ENCODE measurements at places on chromosomes 12 and 14.

- peak; percentile 89 for DNase-seq
Measured at GRCh38 chr14:73764406-73765280, 50.5 kb upstream of the PNMA1 start.

GRCh38 chr14:103749452-103749851 lies 33.8 kb downstream of the ZFYVE21 start:
- no peak for DNase-seq

DNA sequence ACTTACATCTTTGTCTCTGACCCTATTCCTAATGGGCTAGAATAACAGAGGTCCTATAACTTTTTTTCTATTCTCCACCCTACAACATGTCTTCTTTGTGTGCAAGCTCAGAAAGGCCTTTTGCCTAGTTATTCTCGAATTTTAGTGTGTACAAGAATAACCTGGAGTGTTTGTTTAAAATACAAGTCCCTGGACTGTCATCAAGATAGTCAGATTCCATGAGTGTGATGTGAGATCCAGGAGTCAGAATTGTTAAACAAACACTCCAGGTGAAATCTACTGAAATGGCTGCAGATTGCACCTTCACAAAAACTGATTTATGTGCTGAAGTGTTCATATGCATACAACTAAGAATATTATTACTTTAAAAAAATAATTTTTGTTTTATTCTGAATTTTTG lies 114.4 kb upstream of the DIO2 start:
- DNase-seq, result no peak

- no peak for DNase-seq
Measured at GRCh38 chr12:113088037-113088436, 31.5 kb downstream of the DTX1 start.

GRCh38 chr14:76742966-76743365 lies 18.3 kb upstream of the VASH1 start:
- DNase-seq, result no peak

GRCh38 chr12:103470664-103471063 lies 25.1 kb downstream of the C12orf42 start:
- DNase-seq, result no peak

DNA sequence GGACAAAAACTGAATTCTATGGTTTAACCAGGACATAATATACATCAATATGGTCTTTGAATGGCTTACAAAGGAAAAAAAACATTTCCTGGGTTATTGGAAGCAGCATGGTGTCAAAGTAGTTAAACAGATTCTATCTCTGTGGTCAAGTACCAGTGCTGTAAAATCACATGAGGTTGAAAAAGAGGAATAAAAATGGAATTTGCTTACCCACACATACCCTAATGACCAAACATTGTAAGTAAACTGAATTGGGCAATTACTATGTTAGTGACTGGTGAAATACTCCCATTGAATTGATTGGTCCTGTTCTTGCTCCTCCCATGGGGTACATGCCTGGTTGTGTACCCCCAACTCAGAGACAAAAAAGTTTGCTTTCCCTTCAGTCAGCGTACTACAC lies 19.6 kb downstream of the IFNG start:
- no peak for DNase-seq

- DNase-seq, result no peak
Measured at GRCh38 chr14:78785265-78785664, 615.1 kb downstream of the NRXN3 start.

- DNase-seq, result no peak
Measured at GRCh38 chr14:61281186-61281947, at the start of gene TMEM30B. Gene TMEM30B (minus strand): TSS chr14:61281338. CDS start chr14:61281147, 191 bp downstream.

- peak; percentile 27 for DNase-seq
Measured at GRCh38 chr14:69090187-69090789, 62.6 kb downstream of the DCAF5 start.

DNA sequence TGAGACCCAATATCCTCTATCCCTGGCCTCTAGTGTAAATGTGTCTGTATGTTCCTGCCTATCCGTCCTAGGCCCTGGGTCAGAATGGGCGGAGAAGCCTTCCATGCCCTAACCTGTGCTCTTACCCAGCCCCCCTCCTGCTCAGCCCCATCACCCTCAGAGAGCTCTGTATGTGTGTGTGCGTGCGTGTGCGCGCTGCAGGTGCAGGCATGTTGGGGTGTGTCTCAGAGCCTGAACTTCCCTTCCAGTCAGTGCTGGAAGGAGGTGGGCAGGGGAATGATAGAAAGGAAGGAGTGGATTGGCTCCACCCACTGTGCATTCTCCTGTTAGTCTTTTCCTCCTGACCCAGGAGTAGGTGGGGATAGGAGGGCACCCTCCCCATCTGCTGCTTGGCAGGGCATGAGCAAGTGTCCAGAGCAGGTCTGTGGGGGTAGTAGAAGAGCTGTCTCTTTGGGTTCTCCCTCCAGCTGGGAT lies 7.2 kb downstream of the NAB2 start:
- no peak for DNase-seq

- DNase-seq, result peak; percentile 26
Measured at GRCh38 chr12:388541-389141, 479 bp downstream of the KDM5A start.

- DNase-seq, result no peak
Measured at GRCh38 chr12:87406926-87407325, 622.3 kb downstream of the C12orf50 start.

- DNase-seq, result no peak
Measured at GRCh38 chr12:80607361-80608135, 99.9 kb upstream of the MYF6 start.

GRCh38 chr12:98591209-98591608 lies 2.3 kb upstream of the SLC25A3 start:
- DNase-seq, result no peak

DNA sequence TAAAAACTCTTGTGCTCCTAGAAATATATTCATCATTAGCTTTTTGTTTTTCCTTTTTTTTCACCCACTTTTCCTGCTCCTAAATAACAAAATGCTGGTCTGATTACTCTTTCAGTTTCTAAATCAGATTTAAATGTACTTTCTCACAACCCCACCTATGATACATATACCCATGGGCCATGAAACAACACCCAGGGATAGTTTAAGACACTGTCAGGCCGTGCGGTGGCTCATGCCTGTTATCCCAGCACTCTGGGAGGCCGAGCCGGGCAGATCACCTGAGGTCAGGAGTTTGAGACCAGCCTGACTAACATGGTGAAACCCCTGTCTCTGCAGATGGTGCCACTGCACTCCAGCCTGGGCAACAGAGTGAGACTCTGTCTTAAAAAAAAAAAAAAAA lies 1.6 kb upstream of the NUMB start:
- no peak for DNase-seq

DNA sequence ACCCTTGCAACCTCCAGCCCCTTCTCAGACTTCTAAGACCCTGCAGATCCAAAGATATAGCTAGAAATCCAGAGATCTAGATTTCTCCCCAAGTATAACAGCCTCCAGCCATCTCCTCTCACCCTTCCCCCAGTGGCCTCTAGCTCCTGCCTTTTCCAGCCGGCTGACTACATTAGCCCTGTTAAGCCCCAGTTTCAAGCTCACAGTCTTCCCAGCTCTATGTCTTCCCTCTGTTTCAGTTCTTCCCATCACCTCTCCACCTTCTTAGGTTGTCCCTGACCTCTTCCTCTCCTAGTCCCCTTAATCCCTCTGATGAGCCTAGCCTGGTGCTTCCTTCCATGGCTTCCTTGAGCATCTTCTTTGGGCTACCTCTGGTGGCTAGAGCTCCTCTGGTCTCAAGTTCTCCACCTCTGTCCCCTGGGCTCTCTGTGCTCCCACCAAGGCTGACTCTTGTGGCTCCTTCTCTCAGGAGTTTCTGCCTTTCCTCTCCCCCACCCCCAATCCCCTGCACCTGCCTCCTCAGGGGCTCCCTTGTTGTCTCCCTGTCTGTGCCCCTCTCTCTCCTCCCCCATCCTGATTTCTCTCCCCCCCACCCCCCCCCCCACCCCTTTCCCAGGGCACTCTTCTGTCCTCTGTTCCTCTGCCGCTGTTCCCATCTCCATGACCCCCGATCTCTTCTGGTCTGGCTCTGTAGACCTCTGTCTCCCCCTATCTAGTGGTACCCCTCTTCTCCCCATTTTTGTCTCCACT lies 816 bp upstream of the GDF11 start:
- no peak for DNase-seq

DNA sequence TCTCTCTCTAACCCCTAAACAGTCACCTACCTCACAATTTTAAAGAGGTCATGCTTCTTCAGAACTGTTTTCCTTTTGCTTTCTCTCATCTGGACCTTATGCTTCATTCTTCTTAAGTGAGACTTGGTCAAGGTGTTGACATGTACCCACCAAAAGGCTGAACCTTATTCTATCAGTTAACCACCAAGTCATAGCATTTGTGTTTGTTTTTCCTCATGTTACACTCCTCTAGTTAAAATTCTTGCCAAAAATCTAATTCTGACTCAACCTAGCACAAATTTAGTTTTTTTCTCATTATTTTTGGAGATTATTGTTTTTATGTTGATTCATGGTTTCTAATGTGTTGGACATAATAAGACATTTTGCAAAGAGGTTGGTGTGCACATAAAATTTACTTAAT lies 578.6 kb downstream of the SLC16A7 start:
- DNase-seq, result no peak

GRCh38 chr12:83214185-83214584 lies 527.5 kb downstream of the TMTC2 start:
- no peak for DNase-seq

GRCh38 chr12:104506676-104507401 lies 50.1 kb downstream of the CHST11 start:
- no peak for DNase-seq

DNA sequence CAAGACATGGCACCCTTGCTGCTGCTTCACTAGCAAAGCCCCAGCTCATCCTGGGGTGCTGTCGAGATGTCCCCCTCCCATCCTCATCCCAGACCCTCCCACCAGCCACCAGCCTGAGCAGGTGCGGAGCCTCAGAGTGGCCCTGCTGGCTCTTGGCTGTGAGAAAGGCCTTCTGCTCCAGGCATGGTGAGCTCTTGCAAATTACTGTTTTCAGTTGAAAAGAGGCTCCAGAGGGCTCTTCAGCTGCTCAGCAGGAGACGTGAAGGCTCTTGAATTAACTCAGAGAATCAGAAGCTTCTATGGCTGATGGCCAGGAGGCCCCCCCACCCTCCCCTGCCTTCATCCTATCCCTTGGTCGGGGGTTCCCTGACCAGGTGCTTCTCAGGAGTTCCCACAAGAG lies 44.1 kb downstream of the WSCD2 start:
- DNase-seq, result no peak

DNA sequence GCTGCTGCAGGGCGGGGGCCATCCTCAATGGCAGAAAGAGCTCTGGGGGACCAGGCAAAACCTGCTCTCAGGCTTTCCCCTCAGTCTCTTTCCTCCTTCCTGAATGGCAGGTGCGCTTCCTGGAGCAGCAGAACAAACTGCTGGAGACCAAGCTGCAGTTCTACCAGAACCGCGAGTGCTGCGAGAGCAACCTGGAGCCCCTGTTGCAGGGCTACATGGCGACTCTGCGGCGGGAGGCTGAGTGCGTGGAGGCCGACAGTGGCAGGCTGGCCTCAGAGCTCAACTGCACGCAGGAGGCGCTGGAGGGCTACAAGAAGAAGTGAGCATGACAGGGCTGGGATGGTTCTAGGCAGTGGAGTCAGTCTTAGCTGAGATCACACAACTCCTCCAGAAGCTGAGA lies 22.9 kb upstream of the KRT83 start:
- no peak for DNase-seq

GRCh38 chr14:99671235-99672224 lies 12.6 kb upstream of the CYP46A1 start:
- DNase-seq, result peak; percentile 82

GRCh38 chr14:103880348-103881267 lies 33.2 kb upstream of the PPP1R13B start:
- peak; percentile 67 for DNase-seq

- DNase-seq, result no peak
Measured at GRCh38 chr12:105574056-105574715, 243.7 kb downstream of the C12orf75 start.

DNA sequence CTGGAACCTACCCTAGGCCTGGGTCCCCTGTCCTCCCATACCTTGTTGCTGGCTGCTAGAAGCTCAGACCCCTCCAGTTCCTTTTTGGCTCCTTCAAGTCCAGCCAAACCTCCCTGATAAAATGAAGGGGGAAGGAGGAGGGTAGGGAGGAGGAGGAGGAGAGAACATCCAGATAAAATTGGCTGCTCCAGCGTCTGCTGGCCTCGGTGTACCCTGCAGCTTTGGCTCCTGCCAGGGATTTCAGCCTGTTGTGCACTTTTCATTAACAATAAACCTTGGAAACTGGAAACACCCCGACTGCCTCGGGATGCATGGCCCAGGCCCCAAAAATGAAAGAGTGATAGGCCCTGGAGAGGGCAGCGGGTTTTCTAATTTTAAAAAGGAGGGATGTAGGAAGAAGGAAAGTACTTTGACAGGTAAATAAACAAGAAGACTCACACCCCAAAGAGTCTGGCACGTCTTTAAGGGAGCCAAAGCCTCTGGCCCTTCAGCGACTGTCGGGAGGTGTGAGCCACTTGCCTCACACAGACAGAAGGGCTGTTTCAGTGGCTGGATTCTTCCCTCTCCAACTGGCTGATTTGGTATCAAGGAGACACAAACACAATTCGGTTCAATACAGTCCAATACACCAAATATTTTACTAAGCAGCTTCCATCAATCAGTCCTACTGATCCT lies 49.8 kb downstream of the NUAK1 start:
- no peak for DNase-seq

DNA sequence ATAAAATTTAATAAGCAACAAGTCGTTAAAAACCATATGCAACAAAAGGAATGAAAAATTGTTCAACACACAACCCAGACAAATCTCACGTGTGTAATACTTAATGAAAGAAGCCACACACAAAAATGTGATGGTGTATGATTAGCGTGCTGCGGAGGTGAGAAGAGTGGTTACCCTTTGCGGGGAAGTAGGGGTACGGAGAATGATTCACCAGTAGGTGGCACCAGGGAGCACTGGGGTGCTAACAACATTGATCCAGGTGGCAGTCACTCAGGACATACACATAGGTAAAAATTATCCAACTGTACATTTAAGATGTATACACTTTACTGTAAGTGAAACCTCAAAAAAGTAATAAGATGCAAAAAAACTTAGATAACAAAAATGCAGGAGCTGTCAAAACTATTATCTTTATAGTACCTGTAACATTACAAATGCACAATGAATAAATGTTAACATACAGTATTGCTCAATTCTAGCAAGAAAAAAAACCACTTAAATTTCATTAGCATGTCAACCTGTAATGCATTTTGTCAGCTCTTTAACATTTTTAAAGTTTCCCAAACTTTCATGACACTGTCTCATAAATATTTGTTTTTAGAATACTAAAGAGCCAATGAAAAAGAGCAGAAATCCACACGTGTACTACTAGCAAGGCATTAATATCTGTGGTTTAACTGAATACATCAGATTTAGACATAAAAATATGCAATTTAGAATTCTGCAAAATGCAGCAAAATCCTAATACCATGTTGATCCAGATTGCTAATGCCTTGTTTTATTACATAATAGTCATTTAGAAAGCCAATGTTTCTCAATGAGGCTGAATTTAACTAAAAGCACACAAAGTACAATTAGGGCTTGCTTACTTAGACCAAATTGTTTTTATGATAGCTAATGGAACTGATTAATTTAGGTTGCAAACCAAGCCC lies 46.7 kb downstream of the TMCC3 start:
- DNase-seq, result no peak

DNA sequence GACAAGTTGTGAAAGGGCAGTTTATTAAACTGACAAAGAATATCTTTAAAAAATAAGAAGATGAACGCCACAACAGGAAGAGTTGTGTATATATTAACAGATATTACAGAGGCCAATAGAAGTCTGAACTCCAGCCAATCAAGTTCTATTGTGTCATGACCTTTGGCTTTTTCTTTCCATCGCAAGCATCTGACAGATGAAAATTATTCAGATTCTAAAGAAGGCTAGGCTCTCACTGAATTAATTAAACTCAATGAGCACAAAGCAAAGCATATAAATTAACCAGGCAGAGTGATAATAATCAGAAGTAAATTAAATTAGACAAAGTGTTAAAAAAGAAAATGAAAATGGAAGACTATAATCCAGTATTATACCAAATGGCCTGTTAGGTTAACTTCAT lies 62.0 kb upstream of the PYGL start:
- no peak for DNase-seq
